WTC11 (cell line): ENCODE measurements at places on chromosomes 1 and 21. TPM values are rescaled to one million over a fixed set of nuclear protein-coding genes. Genes with fewer than 3 reads are reported as not detected.

The CAPN8 gene
- total RNA-seq: 0.14 to 0.28 TPM in 2 of 3 replicates, not detected in the other

DNA sequence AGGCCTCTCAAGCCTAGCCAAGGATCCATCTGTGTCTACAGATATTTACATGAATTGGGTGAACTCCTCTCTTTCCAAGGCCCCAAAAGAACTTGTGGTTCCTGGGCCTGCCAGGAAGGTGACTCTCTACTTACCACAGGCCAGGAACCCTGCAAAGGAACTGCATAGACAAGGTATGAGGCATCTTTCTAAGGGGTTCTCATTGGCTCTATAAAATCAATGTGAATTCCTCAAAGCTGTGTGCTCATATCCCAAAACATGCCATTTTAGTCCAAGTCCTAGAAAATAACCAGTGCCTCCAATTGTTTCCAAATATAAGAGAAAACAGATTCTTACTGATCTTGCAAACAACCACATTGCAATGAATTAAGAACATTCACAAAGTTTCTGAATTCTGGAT lies 39.9 kb upstream of the RGL1 start:
- H3K4me3 ChIP-seq: no peak overlapping the region
- H3K27ac ChIP-seq: no peak overlapping the region
- no peaks in the 10 kb centered on the region for H3K27me3 ChIP-seq
- H3K36me3 ChIP-seq: peaks cover 17% of the 10 kb centered on the region
- no peaks in the 10 kb centered on the region for H3K4me1 ChIP-seq

GRCh38 chr21:15275615-15276235 lies 210.9 kb upstream of the NRIP1 start:
- no peaks in the 10 kb centered on the region for H3K27me3 ChIP-seq
- no peak overlapping the region for H3K4me3 ChIP-seq
- H3K36me3 ChIP-seq: no peaks in the 10 kb centered on the region

The NCAM2 gene
- total RNA-seq: 0.64 to 1.6 TPM (median 0.94 TPM) in 3 replicates

- peaks cover 17% of the 10 kb centered on the region for H3K4me1 ChIP-seq
- H3K27ac ChIP-seq: no peak overlapping the region
- no peak overlapping the region for H3K4me3 ChIP-seq
Observed at GRCh38 chr21:31750843-31751242, 18.9 kb upstream of the SCAF4 start.

DNA sequence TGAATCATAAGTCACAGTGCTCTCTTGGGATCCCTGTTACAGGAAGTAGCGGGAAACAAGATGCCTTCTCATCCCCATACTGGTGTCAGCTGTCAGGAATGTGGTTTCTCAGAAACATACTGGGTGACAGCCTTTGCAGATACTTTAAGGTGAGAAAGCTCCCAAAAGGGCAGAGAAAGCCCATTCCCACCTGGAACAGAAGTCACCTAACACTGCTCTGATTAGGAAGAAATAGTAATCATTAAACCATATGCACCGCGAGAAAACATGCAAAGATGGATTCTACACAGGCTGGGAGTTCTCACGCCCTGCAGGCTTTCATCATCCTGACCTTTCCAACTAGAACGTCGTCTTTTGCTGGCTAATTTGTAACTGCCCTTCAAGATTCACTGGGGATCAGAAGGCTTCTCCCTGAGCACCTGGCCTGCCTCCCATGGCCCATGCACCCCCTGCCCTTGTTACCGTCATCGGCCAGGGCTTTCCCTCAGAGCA lies 46.2 kb upstream of the SLC44A3 start:
- no peak for DNase-seq
- no peaks in the 10 kb centered on the region for H3K36me3 ChIP-seq
- no peak overlapping the region for H3K4me3 ChIP-seq

DNA sequence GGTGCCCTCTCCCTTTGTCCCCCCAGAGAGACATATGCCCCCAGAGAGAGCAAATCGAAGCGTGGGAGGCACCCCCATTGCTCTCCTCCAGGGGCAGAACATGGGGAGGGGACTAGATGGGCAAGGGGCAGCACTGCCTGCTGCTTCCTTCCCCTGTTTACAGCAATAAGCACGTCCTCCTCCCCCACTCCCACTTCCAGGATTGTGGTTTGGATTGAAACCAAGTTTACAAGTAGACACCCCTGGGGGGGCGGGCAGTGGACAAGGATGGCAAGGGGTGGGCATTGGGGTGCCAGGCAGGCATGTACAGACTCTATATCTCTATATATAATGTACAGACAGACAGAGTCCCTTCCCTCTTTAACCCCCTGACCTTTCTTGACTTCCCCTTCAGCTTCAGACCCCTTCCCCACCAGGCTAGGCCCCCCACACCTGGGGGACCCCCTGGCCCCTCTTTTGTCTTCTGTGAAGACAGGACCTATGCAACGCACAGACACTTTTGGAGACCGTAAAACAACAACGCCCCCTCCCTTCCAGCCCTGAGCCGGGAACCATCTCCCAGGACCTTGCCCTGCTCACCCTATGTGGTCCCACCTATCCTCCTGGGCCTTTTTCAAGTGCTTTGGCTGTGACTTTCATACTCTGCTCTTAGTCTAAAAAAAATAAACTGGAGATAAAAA lies 8.4 kb downstream of the EFNA3 start:
- DNase-seq: peak; percentile 50
- H3K27me3 ChIP-seq: peaks cover 34% of the 10 kb centered on the region
- no peaks in the 10 kb centered on the region for H3K36me3 ChIP-seq
- H3K4me3 ChIP-seq: 0 out of 2 replicates have a peak overlapping the region, but pooled peaks have one; percentile 95
- no peak overlapping the region for H3K27ac ChIP-seq

- DNase-seq: no peak
Observed at GRCh38 chr1:183063349-183063748, 40.1 kb downstream of the LAMC1 start.

The ADAMTS5 gene
- 0.57 to 1.6 TPM (median 0.64 TPM) in 3 replicates for total RNA-seq
